CD4-positive, alpha-beta T cell (primary cell): ENCODE measurements at places on chromosomes 2 and 18.
A peak's percentile ranks its signal among the peaks of the same experiment; 100 is the strongest.

- no peak overlapping the region for H3K27ac ChIP-seq
- no peaks in the 10 kb centered on the region for H3K27me3 ChIP-seq
- H3K36me3 ChIP-seq: no peaks in the 10 kb centered on the region
- DNase-seq: no peak
These were observed 17.6 kb downstream of the VSNL1 start for GRCh38 chr2:17558053-17558452.

- H3K4me3 ChIP-seq: no peak overlapping the region
- no peak for DNase-seq
- no peak overlapping the region for H3K27ac ChIP-seq
- no peaks in the 10 kb centered on the region for H3K27me3 ChIP-seq
These were observed 321.7 kb downstream of the TXNL1 start for GRCh38 chr18:56316727-56317126.

DNA sequence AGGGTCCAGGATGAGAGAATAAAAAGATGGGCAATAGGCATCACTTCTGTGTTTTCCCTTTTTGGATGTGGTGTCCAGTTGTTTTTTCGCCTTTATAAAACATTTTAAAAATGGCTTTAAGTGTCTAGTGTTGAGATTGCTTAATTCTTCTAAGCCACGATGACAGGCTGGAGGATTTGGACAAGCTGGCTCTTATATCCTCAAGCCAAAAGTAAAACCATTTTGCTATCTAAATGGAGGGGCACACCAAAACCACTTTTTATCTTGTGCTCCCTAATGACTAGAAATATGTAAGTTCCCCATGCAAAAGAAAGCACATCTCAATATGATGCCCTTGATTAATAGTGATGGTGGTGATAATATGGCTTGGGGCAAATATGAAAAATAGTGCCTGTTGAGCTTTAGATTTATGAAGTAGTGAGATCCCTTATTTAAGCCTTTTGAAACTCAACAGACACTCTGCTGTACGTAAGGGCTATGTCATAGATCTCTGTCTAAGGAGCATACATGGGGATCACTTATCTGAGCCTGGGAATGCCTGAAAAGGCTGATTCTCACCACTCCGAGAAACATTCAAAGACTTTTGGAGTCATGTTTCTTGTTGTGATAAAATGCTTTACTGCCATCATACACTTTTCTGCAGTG, 185.5 kb downstream of the KCNS3 start:
- no peaks in the 10 kb centered on the region for H3K4me1 ChIP-seq
- no peak for DNase-seq
- no peak overlapping the region for H3K4me3 ChIP-seq
- H3K27ac ChIP-seq: no peak overlapping the region
- no peaks in the 10 kb centered on the region for H3K36me3 ChIP-seq
- H3K27me3 ChIP-seq: no peaks in the 10 kb centered on the region

- DNase-seq: no peak
- H3K4me1 ChIP-seq: peaks cover 22% of the 10 kb centered on the region
- no peak overlapping the region for H3K27ac ChIP-seq
- no peaks in the 10 kb centered on the region for H3K27me3 ChIP-seq
These were observed 2.0 kb downstream of the ACAA2 start for GRCh38 chr18:49811151-49811938.

DNA sequence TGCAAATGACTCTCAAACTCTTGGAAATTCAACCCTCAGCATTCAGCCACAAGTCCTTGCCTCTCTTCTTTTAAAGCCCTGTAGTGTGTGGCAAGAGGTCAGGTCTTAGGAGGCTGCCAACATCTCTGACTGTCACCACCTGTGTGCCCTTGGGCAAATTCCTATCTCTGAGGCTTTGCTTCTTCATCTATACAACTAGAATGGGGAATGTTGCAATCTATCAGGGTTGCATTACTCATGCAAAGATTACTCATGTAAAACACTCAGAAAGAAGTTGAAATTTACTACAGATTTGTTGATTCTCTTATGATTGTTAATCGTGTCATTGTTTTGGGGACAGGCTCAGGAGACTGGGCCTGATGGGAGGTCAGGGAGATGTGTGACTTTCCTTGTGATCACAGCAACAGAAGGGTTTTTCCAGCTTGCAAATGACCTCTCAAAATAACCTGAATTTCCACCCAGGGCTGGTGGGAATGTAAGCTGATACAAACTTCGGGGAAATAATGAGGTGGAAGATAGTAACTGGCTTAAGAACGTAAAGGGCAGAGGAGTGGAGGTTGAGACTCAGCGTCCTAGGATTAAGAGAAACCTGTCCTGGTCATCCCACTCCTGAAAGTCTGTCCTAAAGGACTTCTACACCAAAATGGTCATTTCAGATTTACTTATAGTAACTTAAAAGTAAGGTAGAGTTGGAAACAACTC, 32.1 kb upstream of the SIGLEC15 start:
- H3K27ac ChIP-seq: no peak overlapping the region
- no peaks in the 10 kb centered on the region for H3K36me3 ChIP-seq
- DNase-seq: no peak

GRCh38 chr18:46894124-46894523, 23.2 kb downstream of the PIAS2 start:
- H3K27ac ChIP-seq: no peak overlapping the region
- H3K36me3 ChIP-seq: peaks cover 13% of the 10 kb centered on the region
- H3K4me1 ChIP-seq: no peaks in the 10 kb centered on the region
- H3K4me3 ChIP-seq: no peak overlapping the region

- peaks cover 35% of the 10 kb centered on the region for H3K4me1 ChIP-seq
- peak overlapping the region; percentile 91 for H3K4me3 ChIP-seq
These were observed 651 bp downstream of the STK17B start for GRCh38 chr2:196170606-196171247.

DNA sequence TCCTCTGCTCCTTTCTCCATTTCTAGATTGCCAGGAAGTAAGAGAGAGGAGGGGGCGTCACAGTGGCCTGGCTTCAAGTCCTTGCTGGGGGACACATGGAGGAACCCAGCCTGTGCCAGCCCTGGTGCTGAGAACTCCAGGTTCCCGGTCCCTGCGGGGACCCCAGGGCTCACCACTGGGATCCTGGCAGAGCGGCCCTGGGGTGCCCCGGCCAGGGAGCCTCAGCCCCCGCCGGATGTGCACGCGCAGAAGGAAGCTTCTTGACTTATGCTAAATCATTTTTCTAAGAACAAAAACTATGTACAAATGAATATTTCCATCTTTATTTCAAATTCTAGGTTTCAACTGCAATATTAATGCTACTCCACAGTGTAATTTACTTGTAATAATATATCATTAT, 82.6 kb upstream of the SP3 start:
- no peaks in the 10 kb centered on the region for H3K4me1 ChIP-seq
- DNase-seq: no peak
- H3K27me3 ChIP-seq: no peaks in the 10 kb centered on the region

- H3K27me3 ChIP-seq: no peaks in the 10 kb centered on the region
- DNase-seq: no peak
- no peak overlapping the region for H3K27ac ChIP-seq
- H3K4me3 ChIP-seq: no peak overlapping the region
These were observed 94.8 kb downstream of the GFPT1 start for GRCh38 chr2:69292256-69292655.

DNA sequence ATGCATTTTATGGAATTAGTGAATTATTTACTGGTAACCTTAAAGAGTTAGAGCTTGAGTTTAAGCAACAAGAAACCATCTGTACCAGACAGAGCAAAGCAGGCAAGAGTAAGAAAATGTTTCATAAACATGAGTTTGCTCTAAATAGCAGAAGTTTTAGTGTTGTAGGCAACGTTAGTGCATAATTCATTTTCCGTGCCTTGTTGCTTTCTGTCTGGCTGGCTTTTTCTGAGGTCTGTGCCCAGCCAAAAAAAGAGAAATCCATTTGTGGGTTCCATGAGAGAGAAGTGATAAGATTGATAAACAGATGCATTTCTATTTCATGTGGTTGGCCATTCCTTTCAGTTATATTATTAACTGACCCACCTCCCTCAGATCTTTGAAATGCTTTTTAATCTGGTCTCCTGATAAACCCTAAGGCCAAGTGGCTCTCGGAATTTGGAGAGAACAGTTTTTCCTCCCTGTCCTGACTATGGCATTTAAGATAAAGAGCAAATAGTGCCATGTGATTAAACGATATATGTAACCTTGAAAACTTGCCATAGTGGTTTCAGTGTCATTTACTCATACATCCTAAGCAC, 139.5 kb upstream of the LMAN1 start:
- H3K27ac ChIP-seq: no peak overlapping the region
- no peaks in the 10 kb centered on the region for H3K27me3 ChIP-seq
- no peaks in the 10 kb centered on the region for H3K36me3 ChIP-seq
- DNase-seq: no peak
- H3K4me1 ChIP-seq: no peaks in the 10 kb centered on the region
- no peak overlapping the region for H3K4me3 ChIP-seq

DNA sequence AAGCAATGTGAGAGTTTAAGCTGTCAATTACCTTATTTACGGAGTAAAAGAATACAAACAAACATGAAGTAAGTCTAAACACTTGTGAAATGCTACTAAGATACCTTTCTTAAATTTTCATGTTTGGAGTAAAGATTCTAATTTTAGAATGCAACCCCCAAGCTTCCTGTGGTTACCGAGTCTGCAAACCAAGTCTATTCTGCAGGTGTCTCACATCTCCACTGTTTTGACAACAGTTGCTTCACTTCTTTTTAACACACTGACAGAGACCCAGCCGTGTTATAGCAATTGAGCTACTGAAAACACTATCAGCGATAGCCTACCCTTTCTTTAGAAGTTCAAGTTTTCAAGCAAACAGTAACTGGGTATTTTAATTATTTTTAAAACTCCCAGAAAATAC, 608.3 kb downstream of the ERBB4 start:
- H3K4me1 ChIP-seq: no peaks in the 10 kb centered on the region
- H3K4me3 ChIP-seq: no peak overlapping the region
- H3K27me3 ChIP-seq: no peaks in the 10 kb centered on the region
- no peaks in the 10 kb centered on the region for H3K36me3 ChIP-seq

DNA sequence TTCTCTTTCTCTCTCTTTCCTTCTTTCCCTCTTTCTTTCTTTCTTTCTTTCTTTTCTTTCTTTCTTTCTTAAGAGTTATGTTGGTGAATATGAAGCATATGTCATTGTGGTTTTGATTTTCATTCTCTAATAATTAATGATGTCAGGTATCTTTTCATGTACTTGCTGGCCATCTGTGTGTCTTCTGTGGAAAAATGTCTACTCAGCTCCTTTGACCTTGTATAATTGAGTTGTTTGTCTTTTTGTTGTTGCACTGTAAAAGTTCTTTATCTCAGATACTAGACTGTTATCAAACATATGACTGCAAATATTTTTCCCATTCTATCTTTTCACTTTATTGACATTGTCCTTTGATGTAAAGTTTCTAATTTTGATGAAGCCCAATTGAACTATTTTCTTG, 645.1 kb downstream of the CNTNAP5 start:
- no peak overlapping the region for H3K4me3 ChIP-seq
- no peak overlapping the region for H3K27ac ChIP-seq
- DNase-seq: no peak
- no peaks in the 10 kb centered on the region for H3K36me3 ChIP-seq
- H3K4me1 ChIP-seq: no peaks in the 10 kb centered on the region
- H3K27me3 ChIP-seq: no peaks in the 10 kb centered on the region

- no peak overlapping the region for H3K4me3 ChIP-seq
- H3K4me1 ChIP-seq: peaks cover 3% of the 10 kb centered on the region
- H3K36me3 ChIP-seq: no peaks in the 10 kb centered on the region
These were observed 78.1 kb upstream of the ZEB2 start for GRCh38 chr2:144597894-144598593.

DNA sequence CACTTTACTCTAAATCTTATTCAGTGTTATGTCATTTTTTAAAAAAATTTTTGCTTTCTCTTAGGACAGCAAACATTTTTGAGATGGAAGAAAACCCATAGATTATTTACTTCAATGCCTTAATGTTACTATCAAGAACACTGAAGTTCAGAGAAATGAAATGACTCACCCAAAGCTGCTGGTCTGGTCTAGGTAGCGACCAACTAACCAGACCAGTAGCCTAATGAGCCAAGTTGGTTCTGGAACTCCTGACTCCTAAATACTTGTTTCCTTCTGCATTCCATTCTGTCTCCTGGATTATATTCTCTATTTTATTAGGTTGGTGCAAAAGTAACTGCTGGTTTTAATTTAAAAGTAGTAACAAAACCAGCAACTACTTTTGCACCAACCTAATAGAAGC, 35.4 kb downstream of the SLC8A1 start:
- H3K27me3 ChIP-seq: no peaks in the 10 kb centered on the region
- H3K4me3 ChIP-seq: no peak overlapping the region
- no peak overlapping the region for H3K27ac ChIP-seq
- DNase-seq: no peak
- no peaks in the 10 kb centered on the region for H3K4me1 ChIP-seq

DNA sequence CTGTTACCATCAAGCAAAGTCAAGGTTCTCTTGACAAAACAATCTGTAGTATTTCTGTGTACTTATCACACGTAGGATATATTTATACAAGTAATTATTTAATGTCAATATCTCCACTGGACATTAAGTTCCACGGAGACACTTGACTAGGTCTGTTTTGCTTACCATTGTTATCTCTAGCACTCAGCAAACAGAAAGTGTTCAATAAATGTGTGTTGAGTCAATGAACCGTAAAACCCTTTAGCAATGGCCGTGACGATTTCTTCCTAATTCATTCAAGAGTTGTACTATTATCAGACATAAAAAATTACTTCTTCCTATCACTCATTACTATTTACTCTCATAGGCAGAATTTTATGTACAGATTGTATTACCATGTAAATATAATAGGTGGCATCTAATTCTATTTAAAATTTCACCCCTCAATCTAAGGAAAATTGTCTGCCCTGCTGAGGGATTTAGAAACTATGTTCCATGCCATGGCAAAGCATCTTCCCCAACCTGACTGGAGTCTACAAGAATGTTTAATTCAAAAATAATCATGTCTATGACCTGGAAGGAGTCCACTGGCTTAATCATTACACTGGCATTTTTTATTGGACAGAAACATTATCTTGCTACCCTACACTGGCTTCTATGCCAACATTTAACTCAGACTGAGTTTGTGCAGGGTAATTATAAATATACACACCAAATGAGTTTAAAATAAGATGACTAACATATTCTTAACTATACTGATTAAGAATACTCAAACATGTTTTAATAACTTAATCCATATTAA, 301.9 kb downstream of the ZEB2 start:
- H3K4me3 ChIP-seq: no peak overlapping the region
- no peak overlapping the region for H3K27ac ChIP-seq
- H3K36me3 ChIP-seq: no peaks in the 10 kb centered on the region
- H3K4me1 ChIP-seq: no peaks in the 10 kb centered on the region
- DNase-seq: no peak
- no peaks in the 10 kb centered on the region for H3K27me3 ChIP-seq

GRCh38 chr2:51218047-51218446, 186.1 kb upstream of the NRXN1 start:
- H3K27me3 ChIP-seq: no peaks in the 10 kb centered on the region
- no peaks in the 10 kb centered on the region for H3K4me1 ChIP-seq
- DNase-seq: no peak
- H3K27ac ChIP-seq: no peak overlapping the region

GRCh38 chr2:196987649-196988364, 61.3 kb upstream of the PGAP1 start:
- DNase-seq: no peak
- no peak overlapping the region for H3K4me3 ChIP-seq
- no peaks in the 10 kb centered on the region for H3K27me3 ChIP-seq
- H3K27ac ChIP-seq: no peak overlapping the region
